LHCN-M2 (cell line): ENCODE measurements at places on chromosomes 1 and 21.

DNA sequence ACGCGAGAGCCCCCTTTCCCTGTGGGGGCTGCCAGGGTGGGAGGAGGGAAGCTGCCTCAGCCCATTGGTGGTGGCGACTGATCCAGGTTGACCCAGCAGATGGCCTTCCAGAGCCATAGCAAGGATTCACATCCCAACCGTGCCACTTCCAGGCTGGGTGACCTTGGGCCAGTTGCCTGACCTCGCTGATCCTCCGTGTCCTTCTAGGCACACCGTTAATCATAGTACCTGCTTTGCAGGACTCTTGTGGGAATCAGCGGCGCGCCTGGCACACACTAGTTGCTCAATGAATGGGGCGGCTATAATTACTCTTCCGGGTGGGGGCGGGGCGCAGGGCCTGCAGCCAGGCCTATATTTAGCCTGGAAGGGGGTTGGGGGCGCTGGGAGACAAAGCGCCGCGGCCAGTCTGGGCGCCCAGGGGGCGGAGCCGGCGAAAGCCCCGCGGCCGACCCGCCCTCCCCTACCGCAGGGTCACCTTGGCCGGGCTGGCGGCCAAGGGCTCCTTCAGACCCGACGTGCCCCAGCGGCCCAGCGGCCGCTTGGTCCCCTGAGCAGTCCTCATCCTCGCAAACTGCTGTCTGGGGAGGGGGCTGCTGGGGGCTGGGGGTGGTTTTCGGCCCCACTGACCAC is 5.1 kb downstream of the HSPB7 start:
- peak; percentile 68 for DNase-seq

- DNase-seq: no peak
Measured at GRCh38 chr1:230189341-230189740, 122.3 kb downstream of the GALNT2 start.

- no peak for DNase-seq
Measured at GRCh38 chr1:109216662-109217061, 2.9 kb downstream of the SARS1 start.

- DNase-seq: no peak
Measured at GRCh38 chr1:223664106-223664505, 1.4 kb downstream of the CAPN8 start.

- DNase-seq: no peak
Measured at GRCh38 chr1:203789966-203790365, 5.5 kb upstream of the ZBED6 start.

- DNase-seq: no peak
Measured at GRCh38 chr1:12566484-12567287, 51.3 kb downstream of the DHRS3 start.

DNA sequence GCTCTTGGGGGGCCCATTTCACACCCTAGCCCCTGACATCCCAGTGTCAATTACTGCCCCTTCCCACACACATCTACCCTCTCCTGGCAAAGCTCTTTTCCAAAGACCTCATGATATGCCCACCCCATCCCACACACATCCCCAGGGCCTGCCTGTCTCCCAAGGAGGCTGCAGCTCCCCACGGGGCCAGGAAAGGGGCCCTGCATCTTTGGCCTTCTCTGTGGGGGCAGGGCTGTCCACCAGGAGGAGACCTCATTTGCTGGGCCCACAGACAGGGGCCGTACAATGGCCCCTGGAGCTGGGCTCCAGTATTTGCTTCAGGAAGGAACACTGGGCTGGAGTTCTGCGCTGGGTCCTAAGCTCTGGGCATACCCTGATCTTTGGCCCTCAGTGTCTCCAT is 65.6 kb upstream of the RUNX3 start:
- no peak for DNase-seq

DNA sequence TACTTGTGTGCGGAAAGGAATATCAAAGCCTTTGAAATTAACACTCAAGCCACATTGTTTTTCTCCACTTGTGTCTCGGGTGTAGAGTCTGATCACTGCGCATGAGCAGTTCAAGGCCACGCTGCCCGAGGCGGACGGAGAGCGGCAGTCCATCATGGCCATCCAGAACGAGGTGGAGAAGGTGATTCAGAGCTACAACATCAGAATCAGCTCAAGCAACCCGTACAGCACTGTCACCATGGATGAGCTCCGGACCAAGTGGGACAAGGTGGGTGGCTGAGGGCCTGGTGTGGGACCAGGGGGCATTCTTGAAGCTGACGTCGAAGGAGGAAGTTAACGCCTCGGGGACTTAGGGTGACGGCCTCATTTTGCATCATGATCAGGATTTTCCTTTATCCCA is 43.7 kb upstream of the MTR start:
- DNase-seq: no peak

GRCh38 chr1:204373911-204374310 is 14.2 kb upstream of the PLEKHA6 start:
- no peak for DNase-seq

GRCh38 chr1:168312718-168313604 is 32.3 kb downstream of the TBX19 start:
- DNase-seq: no peak

DNA sequence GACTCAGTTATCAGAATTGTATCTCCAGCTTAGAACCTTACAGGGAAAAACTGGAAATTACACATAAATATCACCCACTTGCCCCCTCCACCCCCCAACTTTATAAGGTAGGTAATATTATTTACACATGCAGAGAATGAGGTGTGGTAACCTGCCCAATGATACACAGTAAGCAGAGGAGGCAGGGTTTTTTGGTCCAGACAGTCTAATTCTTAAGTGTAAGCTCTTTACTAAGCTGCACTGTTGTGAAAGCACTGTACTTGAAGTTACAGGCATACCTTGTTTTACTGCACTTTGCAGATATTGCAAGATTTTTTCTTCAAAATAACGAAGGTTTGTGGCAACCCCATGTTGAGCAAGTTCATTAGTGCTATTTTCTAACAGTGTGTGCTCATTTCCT is 24.8 kb upstream of the MYOCOS start:
- DNase-seq: no peak

DNA sequence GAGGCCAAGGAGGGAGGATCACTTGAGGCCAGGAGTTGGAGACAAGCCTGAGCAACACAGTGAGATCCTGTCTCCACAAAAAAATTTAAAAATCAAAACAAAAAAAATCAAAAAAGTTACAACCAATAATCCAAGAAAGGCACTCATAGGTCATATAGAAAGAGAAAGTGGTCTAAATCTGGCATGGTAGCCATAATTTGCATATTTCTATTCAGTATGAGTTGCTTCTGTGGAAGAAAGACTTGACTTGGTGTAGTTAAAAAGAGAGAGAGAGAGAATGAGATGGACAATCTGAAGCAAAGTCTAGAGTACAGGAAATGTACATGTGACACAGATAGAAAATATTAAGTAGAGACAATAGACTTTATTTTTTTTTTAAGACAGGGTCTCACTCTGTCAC is 22.5 kb downstream of the JMJD4 start:
- DNase-seq: no peak

DNA sequence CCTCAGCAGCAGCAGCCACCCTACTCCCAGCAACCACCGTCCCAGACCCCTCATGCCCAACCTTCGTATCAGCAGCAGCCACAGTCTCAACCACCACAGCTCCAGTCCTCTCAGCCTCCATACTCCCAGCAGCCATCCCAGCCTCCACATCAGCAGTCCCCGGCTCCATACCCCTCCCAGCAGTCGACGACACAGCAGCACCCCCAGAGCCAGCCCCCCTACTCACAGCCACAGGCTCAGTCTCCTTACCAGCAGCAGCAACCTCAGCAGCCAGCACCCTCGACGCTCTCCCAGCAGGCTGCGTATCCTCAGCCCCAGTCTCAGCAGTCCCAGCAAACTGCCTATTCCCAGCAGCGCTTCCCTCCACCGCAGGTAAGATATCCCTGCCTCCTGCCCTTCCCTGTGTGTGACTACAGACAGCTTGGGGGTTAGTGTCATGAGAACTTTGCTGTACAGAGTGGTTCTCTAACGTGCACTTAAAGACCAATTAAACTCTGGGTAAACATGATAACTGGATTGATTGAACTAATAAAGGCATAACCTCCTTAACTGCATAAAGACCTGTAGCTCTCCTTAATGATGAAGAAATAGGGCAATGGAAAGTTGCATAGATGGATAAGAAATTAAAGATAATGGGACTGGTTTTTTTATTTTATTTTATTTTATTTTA is 35.6 kb downstream of the ARID1A start:
- no peak for DNase-seq
